ENCODE measurements at places on chromosomes 12 and 14.

- no peak for DNase-seq
Measured at GRCh38 chr14:58787592-58787991, 149.8 kb downstream of the DACT1 start.

DNA sequence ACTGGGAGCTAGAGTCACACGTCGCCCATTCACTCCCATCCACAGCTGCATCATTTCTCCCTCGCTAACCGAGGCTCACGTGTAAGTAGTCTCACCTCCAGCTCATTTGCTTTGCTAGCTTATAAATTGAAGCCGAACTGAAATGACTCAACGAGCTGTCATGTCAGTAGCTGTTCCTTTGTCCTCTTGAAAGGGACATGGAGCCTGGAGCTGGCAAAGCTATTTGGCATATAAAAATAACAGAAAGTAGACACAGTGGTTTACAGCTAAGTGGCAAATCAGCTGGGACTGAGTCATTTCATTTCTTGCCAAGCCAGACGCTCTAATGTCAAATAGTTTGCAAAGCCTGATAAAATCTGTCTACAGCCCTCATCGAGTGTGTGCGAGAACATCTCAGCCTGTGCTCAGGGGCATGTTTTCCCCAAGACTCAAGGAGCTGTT, 114.4 kb upstream of the TMEM233 start:
- no peak for DNase-seq

- no peak for DNase-seq
Measured at GRCh38 chr14:89544636-89545301, 127.7 kb upstream of the FOXN3 start.

- DNase-seq = no peak
Measured at GRCh38 chr12:46948936-46949545, 123.2 kb upstream of the SLC38A4 start.

DNA sequence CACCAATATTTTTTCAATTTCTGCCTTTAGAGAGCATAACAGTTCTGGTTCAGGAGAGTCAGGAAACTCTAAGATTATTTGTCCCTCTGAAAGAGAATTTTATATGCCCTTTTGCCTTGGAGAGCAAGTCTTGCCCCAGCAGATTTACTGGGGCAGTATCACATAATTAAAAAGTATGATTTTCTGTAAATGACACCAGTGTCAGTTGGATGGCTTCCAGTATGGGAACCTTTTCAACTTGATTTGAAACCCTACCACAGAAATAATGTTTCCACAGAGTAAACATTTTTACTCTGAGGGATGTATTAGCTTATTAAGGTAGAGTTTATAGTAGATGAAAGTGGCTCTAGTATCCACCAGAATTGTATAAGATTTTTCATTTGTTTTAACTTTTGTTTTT, 15.4 kb downstream of the NOPCHAP1 start:
- DNase-seq = no peak

DNA sequence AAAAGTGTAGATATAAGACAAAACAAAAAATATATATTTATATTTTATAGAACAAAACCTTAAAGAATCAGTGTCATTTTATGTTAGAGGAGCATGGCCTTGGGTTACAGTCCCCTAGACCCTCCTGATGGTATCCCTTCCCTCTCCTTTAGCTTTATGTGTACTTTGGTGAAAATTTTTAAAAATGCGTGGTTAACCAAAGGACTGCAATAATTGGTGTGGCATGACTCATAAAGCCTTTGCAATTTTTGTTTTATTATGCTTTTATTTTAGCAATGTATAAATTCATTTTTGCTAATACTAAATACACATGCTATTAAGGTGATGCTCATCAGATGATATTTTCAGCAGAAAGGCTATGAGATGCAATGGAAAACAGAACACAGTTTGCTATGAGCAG, 264.4 kb downstream of the SYT1 start:
- DNase-seq = no peak

GRCh38 chr14:73240816-73241480, 3.6 kb downstream of the PAPLN start:
- no peak for DNase-seq

- DNase-seq = no peak
Measured at GRCh38 chr14:55297611-55298499, 26.6 kb downstream of the FBXO34 start.

GRCh38 chr14:69153152-69153872, 393 bp upstream of the DCAF5 start:
- no peak for DNase-seq
